Urinary bladder (tissue), 4 donors: ENCODE measurements at places on chromosomes 5 and 9. TPM values are rescaled to one million over a fixed set of nuclear protein-coding genes. Genes with fewer than 3 reads are reported as not detected.

DNA sequence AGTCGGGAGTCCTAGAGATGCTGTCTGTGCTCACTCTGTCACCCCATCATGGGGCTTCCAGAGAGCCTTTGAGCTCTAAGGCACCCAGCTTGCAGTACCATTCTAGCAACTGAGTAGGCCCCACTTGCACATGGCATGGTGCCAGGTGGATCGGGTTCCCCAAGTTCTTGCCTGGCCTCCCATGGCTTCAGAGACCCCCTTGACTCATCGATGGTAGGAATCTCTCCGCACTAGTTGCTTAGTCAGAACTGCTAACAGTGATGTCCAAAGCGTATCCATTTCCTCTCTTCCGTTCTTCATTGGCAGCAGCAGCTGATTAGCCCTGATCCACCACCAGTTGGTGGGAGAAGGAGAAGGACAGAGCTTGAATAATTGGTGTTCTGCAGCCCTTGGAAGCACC is 70.3 kb upstream of the RARS1 start:
- no peak for DNase-seq

- DNase-seq, result no peak
These were observed 65.5 kb downstream of the ARHGEF28 start for GRCh38 chr5:73691302-73692080.

DNA sequence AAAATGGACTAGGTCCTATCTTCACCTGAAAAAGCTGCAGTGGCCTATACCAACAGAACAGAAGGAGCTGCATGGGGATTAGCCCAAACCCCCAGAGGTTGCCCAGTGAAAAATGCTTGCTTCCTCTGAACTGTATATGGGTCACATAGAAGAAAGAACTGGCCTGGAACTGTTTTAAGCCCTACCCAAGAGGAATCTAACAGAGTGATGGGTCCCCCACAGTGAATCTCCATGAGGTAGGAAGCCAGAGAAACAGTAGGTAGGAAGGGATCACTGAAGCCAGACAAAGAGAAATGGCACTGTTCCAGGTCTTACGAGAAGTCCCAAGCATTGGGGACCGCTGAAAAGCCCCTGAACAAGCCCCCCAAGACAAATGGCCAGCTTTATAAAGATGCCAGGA is 28.8 kb upstream of the TRIM32 start:
- DNase-seq, result no peak

DNA sequence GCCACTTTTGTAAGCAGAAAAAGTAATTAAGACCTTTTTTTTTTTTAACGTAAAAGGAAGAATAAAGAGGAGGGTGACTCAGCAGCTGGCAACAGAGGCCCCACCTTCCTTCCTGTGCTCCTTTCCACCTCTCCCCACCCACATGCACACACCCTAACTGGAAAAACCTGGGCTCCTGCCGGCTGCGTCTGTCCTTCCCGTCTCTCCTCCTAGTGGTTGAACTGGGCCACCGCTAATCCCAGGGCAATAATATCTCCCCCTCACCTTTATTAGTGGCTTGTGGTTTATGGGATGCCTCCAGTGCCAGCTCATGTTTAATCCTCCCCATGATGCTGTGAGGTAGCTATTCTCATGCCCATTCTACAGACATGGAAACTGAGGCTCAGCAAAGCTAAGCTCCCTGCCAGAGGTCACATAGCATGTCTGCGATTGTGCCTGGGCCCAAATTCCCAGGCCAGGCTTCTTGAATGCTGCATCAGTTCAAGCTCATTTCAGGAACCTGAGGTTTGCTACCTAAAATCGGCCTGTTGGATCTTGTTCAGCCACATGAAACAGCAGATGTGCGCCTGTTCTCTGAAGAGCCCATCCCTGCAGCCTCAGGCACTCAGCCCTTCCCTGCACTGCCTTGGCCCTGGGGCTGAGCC is 60.9 kb upstream of the IL17B start:
- no peak for DNase-seq

The NEUROG1 gene
- not detected for polyA plus RNA-seq

DNA sequence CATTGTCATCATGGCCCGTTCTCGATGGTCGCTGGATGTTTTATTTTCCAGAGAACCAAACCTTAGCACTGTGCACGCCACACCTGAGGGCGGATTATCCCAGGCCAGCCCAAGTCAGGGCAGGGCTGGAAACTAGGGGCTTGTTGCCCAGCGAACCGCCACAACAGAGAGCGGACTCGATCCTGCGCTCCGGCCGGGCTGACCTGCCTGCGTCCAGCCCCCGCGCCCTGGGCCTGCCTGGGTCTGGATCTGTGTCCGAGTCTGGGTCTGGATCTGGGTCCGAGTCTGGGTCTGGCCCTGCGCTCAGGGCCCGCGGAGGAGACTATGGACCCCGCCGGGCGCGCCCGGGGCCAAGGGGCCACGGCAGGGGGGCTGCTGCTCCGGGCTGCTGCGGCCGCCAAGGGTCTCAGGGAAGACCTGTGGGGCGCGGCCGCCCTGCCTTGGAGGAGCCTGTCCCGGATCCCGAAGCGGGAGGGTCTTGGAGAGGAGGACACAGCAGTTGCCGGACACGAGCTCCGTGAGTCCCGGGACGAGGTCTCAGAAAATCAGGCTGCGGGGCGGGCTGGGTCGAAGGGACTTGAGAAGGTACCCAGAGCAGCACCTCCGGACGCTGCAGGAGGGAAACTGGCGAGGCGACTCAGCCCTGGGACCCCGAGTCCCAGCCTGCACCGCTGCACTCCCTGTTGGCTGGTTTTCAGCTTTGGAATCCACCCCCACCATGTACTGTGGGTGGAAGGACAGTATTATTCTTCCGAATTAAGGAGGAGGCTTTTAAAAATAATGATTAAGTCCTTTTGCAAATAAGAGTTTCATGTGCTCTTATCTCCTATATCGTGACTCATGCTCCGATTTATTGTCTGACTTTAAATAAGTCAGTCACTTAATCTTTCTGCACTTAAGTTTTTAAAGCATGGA is at the start of gene ANKDD1B:
TSS of gene ANKDD1B (plus strand) at position 143 of the 915 bp plus-strand sequence. CDS start at position 325, 182 bp downstream.
- DNase-seq, result peak; percentile 53

DNA sequence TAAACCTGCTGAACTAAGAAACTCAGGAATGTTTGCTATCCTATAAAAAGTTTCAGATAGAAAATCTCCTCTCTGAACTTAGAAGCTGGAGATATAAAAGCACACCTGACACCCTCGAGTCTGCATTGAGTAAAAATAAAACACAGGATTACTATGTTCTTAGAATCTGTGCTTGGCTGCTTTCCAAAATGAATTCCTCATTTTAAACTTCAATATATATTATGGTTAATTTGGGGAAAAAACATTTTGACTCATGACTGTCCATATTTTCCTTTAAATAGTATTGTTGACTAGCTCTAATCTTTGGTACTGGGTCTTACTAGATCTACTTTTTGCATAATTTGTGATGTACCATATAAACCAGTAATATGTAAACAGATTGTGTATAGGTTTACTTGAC is 36.7 kb downstream of the FBXW2 start:
- DNase-seq, result no peak

GRCh38 chr9:121441165-121441564 is 58.5 kb downstream of the GGTA1 start:
- DNase-seq, result no peak

DNA sequence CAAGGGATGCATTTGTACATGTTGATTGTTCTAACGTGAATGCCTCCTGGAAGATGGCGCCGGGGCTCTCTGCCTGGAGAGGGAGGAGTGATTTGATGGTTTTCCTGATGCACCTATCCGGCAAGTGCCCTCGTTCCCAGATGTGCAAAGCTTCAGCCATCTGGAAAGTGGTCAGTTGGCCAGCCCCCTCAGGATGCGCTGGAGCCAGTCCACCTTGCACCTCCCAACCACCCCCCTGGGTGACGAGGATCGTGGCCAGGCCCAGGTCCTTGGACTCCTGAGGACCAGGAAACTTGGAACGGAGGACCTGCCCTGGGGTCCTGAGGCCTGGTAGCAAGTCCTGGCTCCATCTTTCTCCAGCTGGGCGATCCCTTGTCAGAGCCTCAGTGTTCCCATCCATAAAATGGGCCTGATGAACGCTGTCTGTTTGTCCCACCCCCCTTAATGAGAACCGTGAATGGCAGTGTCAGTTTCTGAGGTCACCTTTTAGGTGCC is 23.6 kb upstream of the RNU6ATAC start:
- DNase-seq, result no peak

- no peak for DNase-seq
These were observed 29.9 kb downstream of the HSPA4 start for GRCh38 chr5:133081703-133082102.

The PCDHGB2 gene
- polyA plus RNA-seq, result 2.2 TPM

- no peak for DNase-seq
These were observed 311.3 kb upstream of the TRPC7 start for GRCh38 chr5:136676685-136677084.

The GRIN1 gene
- 0.18 TPM for polyA plus RNA-seq

DNA sequence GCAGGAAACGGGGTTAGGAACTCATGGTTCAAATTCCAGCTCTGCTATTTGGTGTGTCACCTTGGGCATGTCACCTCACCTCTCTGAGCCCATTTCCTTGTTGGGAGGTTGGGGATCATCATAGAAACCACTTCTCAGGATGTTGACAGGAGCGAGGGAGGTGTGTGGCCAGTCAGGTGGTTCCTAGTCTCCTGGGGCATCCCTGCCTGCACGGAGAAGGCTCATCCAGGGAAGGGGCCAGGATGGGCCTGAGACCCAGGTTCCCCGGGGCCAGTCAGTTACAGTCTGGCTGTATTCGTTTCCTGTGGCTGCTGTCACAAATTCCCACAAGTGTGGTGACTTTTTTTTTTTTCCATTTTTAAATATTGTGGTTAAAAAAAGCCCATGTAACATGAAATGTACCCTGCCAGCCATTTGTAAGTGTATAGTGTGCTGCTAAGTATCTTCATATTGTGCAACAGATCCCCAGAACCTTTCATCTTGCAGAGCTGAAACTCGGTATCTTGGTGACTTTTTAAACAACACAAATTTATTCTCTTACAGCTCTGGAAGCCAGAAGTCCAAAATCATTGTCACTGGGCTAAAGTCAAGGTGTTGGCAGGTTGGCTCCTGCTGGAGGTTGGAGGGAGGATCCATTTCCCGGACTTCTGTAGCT is 78.7 kb upstream of the UNC5A start:
- no peak for DNase-seq

- no peak for DNase-seq
These were observed 170.6 kb downstream of the PRDM9 start for GRCh38 chr5:23677996-23678395.

DNA sequence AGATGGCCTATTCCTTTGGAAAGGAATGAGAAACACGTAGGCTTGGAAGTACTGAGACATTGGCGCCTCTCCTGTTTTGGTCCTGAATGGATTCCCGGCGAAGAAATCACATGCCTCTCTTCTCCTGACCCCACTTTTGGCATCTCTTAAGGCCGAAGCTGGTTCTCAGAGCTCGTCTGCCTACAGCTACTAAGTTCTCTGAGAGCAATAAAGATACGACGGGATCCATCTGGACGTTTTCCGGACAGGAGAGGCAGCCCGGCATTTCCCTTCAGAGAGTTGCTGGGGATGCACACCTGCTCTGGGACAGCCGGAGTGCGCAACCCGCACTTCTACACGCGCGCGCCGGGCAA is 336.8 kb upstream of the PUM3 start:
- DNase-seq, result no peak

The IL33 gene
- 45.0 TPM for polyA plus RNA-seq

GRCh38 chr5:145681686-145682085 is 153.5 kb downstream of the PRELID2 start:
- no peak for DNase-seq

DNA sequence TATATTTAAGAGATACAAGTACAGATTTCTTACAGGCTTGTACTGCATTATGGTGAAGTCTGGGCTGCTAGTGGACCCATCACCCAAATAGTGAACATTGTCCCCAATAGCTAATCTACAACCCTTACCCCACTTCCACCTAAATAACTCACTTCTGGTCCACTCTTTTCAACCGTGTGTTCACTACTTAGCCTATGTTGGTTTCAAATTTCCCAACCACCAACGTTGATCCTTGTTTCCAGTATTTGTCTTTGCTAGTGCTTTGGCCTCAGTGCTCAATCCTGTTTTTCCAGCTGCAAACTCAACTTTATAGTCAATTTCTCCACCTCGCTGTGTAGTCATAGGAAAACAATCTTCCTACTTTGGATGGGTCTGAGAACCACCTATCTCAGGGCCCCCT is 45.3 kb upstream of the TTC39B start:
- DNase-seq, result no peak

The TPPP gene
- 17.5 TPM for polyA plus RNA-seq

- no peak for DNase-seq
These were observed 384.0 kb downstream of the SPOCK1 start for GRCh38 chr5:137115152-137115551.

- no peak for DNase-seq
These were observed 36.6 kb downstream of the NCS1 start for GRCh38 chr9:130208600-130209347.

The SYNPO gene
- polyA plus RNA-seq, result 47.2 TPM

- no peak for DNase-seq
These were observed 243.0 kb upstream of the PTGER4 start for GRCh38 chr5:40436535-40437237.

- DNase-seq, result no peak
These were observed 88.9 kb downstream of the PCSK5 start for GRCh38 chr9:75979362-75979761.

- no peak for DNase-seq
These were observed at the start of gene GTF3C4 for GRCh38 chr9:132670457-132671391. TSS of gene GTF3C4 (plus strand) at chr9:132670464. CDS start at chr9:132670599, 135 bp downstream.

DNA sequence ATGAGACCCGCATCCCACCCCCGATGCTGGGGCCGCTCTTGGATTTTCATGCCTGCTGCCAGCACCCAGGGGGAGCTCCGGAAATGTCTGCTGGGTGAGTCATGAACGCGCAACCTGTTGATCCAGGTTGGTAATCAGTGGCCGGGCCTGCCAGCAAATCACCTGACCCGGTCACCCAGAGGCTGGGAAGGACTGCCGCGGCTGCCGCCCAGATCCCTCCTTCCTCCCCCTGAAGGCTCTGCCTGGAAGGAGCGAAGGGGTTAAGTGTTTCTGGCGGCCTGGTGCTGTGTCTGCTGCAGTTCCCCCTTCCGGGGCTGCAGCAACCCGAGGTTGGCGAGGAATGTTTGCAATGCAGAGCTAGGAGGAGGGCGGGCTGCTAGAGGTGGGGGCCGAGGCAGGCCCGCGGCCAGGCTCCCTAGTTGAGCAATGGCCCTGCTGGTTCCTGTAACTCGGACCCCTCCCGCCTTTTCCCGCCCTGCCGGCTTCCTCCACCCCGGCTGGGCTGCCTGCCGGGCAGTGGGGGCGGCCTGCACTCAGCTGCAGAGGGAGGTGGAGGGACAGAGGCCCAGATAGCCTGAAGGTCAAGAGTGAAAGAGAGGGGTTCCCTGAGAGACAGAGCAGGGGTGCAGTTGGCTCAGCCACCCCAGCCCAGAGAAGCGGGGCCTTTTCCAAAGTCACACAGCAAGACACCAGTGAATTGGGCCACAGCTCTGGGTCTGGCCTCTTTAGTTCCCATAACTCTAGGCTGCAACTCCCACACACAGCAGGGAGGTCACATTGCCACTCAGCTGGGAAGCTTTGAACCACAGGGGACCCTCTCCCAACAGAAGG is 156.3 kb upstream of the IER5L start:
- DNase-seq, result peak; percentile 89

DNA sequence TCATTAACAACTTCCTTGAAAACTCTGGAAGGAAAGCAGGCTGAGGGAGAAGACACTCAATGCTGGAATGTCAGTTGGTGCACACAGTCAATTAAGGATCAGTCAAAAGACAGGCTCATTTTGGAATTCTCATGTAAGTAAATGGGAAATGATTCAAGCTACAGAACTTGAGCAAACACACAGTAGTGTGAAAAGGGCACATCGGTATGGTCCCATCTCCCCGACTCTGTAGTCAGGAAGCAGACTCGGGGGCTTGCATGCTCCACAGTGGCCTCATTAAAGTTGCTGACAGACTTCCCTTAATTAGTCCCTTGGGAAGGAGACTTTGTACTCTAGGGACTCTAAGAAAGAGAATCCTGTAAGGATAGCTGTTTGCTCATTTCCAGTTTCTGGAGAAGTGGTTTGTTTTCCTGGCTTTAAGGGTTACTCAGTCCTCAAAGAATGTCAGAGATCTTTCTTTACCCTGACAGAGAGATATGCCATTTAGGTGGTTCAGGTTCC is 339.2 kb downstream of the ADAMTS6 start:
- DNase-seq, result no peak
